ENCODE measurements at places on chromosomes 3 and 15.

DNA sequence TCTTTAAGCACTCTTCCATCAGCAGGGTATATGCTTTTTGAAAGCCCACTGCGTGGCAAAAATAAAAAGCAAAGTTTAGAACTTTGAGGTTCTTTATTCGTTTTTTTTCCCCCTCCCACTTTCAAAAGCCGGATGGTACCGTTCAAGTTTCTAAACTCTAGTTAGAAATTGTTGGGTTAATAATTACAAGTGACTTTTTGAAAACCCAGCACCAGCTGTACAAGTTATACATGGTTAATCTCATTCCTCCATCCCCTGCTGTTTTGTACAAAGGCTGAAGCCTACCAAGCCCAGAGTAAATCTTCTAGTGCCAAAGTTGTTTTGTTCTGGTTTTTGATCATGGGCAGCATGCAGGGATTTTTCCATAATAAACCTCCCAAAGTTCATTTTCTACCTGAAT lies 48.6 kb downstream of the WDR72 start:
- no peak for DNase-seq

GRCh38 chr3:150867434-150867833 lies 37.8 kb downstream of the MINDY4B start:
- DNase-seq, result no peak

DNA sequence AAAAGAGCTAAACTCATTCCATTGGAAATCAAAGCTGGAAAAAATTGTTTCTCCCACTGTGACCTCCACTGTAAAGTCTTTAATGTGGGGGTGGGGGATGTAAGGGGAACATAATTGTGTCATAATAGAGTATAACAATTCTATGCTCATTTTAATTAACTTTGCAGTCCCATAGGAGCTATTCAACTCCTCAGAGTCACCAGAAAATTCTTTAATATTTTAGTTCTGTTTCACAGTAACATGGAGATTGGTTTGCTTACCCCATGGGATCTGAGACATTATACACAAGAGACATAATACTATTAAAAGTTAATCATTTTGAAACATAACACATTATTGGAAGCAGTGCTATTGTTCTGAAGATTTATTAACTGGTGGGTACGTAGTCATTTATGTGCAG lies 765.9 kb upstream of the GRM7 start:
- no peak for DNase-seq

DNA sequence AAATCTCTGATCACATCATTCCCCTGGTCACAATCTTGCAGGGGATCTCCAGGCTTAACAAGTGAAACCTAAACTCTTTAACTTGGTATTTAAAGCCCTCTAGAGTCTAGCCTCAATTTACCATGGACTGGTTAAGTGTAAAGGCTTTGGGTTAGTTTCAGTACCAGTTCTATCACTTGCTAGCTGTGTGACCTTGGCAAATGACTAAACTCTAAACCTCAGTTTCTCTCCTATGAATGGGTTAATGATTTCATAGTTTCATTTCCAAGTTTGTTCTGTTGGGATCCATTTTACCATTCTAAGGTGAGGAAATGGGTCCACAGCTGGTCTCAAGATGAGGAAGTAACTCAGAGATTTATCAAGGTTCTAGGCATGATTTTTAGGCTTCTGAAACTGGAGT lies 38.8 kb upstream of the TIMP4 start:
- DNase-seq, result no peak

DNA sequence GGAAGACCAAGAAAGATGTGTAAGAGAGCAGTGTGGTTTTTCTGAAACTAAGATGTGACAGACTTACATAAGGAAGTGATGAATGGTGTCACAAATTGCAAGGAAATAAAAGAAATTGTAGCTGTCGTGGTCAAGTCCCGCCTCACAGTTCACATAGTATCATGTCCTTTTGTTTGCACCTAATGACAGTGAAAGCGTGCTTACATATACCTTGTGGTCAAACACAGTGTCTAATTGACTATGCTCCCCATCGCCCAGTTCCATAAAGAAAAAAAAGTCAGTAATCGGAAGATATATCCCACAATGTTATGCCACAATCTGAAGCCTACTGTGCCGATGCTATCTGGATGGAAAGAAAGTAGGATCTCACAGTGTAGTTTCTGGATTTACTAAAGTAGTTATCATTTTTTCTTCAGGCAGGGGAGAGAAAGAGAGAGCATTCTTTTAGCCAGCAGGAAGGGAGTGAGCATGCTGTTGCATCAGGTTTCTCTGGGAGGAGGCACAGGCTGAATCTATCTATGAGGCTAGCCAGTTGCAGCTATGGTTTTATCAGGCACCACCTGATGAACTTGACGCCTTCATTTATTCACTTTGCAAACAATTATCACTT lies 9.8 kb upstream of the PLSCR1 start:
- no peak for DNase-seq

DNA sequence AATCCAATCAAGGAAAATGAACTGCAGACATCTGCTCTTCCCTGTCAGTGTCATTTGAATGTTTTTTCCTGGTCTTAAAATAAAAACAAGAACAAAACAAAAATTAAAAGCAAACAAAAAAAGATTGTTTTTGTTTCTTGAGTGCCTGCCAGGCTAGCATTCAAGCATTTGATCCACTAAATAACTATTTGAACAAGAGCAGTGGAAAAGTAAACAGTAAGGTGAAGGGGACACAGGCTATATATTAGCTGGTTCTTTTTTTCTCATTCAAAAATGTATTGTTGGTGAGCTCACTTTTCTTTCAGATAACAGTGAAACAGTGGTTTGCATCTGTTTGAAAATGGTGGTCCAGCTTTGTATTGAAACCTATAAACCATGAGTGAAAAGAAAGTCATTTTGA lies 586.9 kb upstream of the SGO1 start:
- no peak for DNase-seq

- DNase-seq, result peak; percentile 98
These were observed at the start of gene TMF1 for GRCh38 chr3:69051756-69052471. Gene TMF1 (minus strand): TSS chr3:69052333. CDS start chr3:69052086, 247 bp downstream.

DNA sequence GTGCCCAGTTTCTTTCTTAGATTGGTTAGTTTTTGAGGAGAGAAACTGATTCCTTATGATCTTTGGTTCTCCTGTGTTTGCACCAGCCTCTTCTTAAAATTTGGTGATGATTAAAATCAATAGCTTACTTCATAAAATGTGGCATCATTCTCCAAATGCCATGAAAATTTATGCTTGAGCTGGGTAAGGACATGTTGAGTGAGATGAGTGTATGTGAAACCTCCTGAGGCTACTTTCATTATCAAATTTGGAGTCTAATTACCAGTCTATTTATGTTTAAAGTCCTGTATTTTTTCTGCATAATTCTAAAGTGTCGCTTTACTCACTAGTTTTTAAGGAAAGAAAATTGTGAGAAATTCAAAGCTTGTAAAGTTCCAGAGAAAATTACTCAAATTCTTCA lies 102.1 kb downstream of the DIPK2A start:
- DNase-seq, result no peak

DNA sequence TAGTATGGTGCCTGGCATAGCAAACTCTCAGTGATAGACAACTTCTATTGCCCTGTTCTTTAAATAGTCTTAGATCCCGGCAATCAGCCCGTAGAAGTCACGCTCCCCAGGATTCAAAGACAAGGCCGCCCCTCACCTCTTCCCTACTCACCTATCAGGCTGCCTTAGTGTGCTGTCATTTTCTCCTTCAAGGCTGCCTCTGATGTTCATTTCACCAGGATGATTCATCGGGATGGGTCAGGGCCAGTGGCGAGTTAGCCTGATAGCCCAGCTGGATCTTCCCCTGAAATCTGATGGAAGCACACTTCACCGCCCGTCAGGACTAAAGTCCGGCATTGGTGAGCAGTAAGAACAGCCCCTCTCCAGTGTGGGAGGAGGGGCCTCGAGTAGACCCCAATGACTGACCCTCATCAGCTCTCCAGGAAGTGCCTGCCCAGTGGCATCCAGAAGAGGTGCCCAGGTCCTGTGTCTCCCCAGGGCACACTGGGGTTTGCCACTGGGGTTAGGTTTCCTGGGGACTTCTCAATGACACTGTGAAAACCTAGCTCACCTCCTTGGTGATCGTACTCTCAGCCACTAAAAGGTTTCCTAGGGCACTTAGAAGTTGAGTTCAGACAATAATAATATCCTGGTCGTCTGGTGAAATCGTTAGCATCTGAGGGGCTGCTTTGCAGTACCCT lies 37.5 kb downstream of the TPM1 start:
- peak; percentile 43 for DNase-seq

GRCh38 chr3:61940236-61940635 lies 378.9 kb downstream of the PTPRG start:
- DNase-seq, result no peak

- peak; percentile 75 for DNase-seq
These were observed 13.3 kb downstream of the GYG1 start for GRCh38 chr3:149004622-149005021.

DNA sequence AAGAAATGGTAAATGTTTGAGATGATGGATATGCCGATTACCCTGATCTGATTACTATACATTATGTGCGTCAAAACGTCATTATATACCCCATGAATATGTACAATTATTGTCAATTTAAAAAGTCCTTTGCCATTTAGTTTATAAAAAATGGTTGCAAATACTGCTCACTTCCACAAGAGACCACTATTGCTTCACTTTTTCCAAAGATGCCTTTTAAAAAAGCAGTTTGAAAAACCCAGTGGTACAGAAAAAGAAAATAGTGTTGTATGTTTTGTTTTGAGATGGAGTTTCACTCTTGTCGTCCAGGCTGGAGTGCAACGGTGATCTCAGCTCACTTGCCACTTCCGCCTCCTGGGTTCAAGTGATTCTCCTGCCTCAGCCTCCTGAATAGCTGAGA lies 39.3 kb downstream of the EDEM1 start:
- peak; percentile 33 for DNase-seq

- DNase-seq, result no peak
These were observed 17.0 kb downstream of the SPG11 start for GRCh38 chr15:44646460-44646859.

GRCh38 chr3:137148917-137149316 lies 191.1 kb downstream of the IL20RB start:
- DNase-seq, result no peak

- no peak for DNase-seq
These were observed 51.4 kb downstream of the HES1 start for GRCh38 chr3:194187233-194187944.

DNA sequence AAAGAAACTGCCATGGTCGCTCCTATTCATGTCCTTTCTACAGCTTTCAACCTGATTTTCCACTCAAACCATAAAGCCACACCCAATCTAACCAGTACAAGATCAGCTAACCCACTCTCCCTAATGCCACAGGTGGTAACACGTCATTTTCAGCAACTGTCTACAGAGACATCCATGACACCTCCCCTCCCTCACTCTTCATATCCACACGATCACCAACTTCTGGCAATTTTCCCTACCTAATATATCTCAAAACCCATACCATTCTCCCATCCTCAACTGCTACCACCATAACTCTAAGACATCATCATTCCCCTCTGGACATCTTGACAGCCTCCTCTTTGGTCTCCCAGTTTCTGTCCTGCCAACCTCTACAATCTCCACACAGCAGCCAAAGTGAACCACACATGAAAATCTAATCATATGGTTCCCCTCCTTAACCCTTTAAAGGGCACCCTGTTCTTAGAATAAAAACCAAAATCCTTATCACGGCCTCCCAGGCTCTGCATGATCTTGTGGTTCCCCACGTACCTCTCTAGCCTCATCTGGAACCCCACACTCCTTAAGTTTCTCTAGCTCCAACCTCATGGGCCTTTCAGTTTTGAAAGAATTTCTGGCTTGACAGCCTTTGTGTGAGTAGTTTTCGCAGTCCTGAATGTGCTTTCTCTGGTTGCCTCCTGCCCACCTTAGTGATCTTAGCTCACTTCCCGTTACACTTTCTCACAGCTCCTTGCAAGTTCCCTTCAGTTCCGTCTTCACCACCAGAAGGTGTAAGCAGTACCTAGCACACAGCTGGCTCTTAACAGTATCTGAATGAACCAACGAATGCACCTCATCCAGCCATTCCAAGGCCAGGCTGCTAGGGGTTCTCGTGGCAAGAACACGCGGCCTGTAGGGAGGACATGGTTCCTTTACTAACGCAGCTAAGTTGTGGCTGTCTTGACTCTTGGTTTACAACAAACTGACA lies 33.4 kb downstream of the SPINK8 start:
- DNase-seq, result no peak

- peak; percentile 85 for DNase-seq
These were observed 356.4 kb downstream of the MFSD1 start for GRCh38 chr3:159158213-159158612.

GRCh38 chr3:153273767-153274435 lies 111.9 kb downstream of the RAP2B start:
- DNase-seq, result peak; percentile 62

- DNase-seq, result no peak
These were observed 148.9 kb upstream of the THBS1 start for GRCh38 chr15:39432026-39432425.

GRCh38 chr3:10816019-10816862 lies at the start of gene SLC6A11:
Gene SLC6A11 (plus strand): TSS chr3:10816228. CDS start chr3:10816266, 38 bp downstream.
- DNase-seq, result no peak

DNA sequence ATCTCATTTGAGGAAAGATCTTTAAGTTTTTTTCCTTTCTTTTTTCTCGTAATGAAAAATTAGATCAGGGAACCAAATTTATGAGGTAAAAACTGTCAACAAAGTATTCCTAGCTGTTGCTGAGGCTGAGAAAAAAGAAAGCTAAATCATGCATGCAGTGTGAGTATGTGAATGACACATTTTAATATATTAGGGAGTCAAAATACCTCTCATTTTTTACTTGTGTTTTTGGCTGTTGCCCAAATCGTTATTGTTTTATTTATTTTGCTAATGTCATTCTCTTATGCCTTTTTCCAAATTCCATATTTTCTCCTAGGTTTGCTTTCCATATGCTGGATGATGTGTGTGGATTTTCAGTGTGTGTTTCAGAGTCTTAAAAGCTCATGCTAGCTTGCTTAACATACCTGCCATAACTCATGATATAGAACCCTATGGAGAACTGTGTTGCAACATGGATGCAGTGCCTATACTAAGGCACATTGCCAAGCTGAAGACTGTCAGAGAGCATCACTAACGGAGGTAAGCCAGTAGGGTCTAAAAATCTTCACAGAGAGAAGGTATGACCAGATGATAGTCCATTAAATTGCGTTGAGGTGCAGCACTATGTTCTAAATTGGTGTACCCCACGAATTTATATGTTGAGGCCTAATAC lies 629.5 kb upstream of the KCNMB2 start:
- peak; percentile 33 for DNase-seq

GRCh38 chr15:94579286-94579685 lies 347.9 kb downstream of the MCTP2 start:
- DNase-seq, result no peak

GRCh38 chr3:151248772-151249337 lies 29.5 kb downstream of the P2RY14 start:
- no peak for DNase-seq

- no peak for DNase-seq
These were observed 885 bp upstream of the LSG1 start for GRCh38 chr3:194672876-194673275.

Measured in LHCN-M2 (cell line).